ENCODE measurements at places on chromosomes 11 and 22.

GRCh38 chr11:47539681-47540039 lies 13.3 kb downstream of the CELF1 start:
- DNase-seq = no peak

DNA sequence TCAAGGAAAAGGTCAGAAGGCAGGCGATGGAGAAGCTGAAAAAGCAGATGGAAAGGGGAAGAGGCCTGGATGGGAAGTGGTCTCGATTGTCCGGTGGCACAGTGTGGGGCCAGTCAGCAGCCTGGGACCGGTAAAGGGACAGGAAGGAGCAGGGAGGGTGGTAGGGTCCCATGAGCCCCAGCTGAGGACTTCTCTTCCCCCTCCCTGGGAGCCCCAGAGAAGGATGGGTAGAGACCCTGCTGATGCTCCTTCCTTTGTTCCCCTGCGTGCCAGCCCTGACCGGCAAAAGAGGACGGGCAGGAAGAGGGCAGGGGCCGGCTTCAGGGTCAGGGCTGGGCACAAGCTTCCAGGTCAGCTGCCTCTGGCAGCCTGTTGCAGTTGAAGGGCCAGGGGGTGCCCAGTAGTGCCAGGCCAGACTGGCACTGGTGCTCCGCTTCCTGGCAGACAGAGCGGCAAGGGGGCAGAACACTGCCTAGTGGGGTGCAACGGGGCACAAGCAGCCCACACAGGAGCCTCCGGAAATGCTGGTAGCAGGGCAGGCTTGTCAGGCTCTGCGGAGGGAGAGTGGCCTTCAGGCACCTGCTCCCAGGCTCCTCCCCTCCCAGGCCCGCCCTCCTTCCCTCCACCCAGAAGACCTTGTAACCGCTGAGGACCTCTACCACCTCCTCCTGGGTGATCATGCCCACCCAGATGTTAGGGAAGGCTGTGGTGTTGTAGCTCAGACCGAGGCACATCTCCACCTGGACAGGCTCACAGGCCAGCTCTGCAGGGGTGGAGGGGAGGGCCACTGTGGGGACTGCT lies 739 bp upstream of the C1QTNF5 start:
- no peak for DNase-seq

DNA sequence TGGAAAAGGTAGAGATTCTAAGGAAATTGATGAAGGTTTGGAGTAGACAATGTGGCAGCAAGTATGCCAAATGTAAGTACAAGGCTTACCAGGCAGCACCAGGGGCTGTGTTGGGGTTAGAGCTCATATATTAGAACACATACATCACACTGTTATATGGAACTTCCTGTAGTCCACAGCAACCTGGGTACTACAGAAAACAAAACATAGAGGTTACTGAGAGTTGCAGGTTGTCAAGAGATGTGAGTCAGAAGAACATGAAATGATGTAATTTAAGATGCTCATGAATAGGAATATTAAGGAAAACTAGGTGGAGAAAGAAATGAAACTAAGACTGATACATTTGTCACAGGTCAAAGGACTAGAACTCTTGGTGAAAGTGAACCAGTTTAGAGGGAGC lies 22.0 kb downstream of the FAT3 start:
- no peak for DNase-seq

- DNase-seq = no peak
Measured at GRCh38 chr22:45478108-45478771, 24.4 kb upstream of the FBLN1 start.

- DNase-seq = no peak
Measured at GRCh38 chr11:8566613-8567210, 27.3 kb downstream of the STK33 start.

- DNase-seq = no peak
Measured at GRCh38 chr11:12599408-12600143, 74.6 kb upstream of the TEAD1 start.

- no peak for DNase-seq
Measured at GRCh38 chr11:122197066-122197987, 81.3 kb upstream of the BLID start.

- no peak for DNase-seq
Measured at GRCh38 chr11:4006946-4007680, 87.5 kb upstream of the RRM1 start.

DNA sequence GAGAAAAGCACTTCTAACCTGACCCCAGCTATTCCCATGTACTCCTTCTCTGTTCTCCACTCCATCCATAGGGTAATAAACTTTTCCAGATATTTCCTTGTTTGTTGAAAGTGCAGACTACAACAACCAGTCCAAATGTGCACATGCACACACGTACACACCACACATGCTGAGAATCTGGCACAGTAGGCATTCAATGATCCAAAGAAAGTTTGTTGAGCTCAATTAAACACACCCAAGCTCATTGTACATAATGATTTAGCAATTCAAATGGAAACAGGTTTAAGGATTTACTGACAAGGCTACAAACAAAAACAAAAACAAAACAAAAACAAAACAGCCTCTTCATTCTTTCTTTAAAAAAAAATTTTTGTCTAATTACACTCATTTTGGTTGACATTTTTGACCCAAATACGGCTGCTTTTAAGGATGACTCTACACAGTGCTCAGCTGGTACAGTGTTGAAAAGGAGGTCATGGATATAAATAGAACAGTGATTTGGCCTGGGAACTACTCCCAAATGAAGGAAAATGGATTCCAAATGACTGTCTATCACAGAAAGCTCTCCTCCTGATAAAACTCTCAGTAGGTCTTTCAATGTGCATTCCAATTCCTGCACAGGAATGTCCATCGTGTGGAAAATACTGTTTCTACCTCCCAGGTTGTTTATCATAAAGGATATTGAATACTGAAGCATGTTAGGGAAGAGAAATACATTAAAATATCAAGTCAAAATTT lies 232.2 kb downstream of the GUCY1A2 start:
- no peak for DNase-seq

DNA sequence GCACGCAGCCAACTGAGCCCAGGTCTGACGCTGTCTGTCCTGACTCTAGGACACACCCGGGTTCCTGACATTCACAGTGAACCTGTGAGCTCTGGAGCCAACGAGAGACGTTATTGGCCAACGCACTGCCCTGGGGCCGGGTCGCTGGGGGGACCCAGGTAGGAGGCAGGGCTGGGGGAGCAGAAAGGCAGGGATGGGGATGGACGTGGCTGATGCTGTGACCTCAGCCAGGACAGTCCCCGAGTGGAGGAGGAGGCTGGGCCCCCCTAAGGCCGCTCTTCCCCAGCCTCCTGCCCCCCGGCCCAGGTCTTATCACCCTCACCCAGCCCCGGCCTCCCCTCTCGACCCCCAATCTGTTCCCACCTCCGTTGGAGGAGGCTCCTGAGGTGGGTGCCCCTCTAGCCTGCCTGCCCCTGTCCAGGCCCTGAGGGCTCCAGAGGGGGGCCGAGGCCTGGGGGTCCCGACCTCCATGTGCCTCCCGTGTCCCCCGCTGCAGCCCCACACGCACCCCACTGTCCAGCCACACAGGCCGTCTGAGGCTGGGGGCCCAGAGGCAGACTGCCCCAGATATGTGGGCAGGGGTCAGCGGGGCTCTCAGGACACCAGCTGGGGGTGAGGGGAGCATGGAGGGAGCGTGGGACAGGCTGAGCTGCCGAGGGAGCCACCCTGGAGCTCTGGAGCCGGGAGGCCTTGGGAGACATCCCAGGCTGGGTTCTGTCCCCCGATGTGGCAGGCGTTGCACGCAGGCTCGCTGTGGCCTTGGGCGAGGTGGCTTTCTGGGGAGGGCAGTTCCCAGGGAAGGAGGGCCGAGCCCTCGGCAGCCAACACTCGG lies 29.2 kb upstream of the MUC5AC start:
- no peak for DNase-seq

- DNase-seq = no peak
Measured at GRCh38 chr11:111846063-111846462, 25.3 kb downstream of the ALG9 start.

GRCh38 chr11:70066628-70067027 lies 11.5 kb upstream of the ANO1 start:
- DNase-seq = no peak

GRCh38 chr11:128501632-128502549 lies 85.5 kb downstream of the ETS1 start:
- DNase-seq = no peak

- DNase-seq = no peak
Measured at GRCh38 chr11:19790831-19791552, 78.4 kb downstream of the NAV2 start.

GRCh38 chr11:93392867-93393266 lies 62.3 kb downstream of the DEUP1 start:
- no peak for DNase-seq

GRCh38 chr11:3745161-3745560 lies 52.2 kb downstream of the NUP98 start:
- no peak for DNase-seq

GRCh38 chr22:36955691-36956090 lies 42.3 kb downstream of the CSF2RB start:
- no peak for DNase-seq

DNA sequence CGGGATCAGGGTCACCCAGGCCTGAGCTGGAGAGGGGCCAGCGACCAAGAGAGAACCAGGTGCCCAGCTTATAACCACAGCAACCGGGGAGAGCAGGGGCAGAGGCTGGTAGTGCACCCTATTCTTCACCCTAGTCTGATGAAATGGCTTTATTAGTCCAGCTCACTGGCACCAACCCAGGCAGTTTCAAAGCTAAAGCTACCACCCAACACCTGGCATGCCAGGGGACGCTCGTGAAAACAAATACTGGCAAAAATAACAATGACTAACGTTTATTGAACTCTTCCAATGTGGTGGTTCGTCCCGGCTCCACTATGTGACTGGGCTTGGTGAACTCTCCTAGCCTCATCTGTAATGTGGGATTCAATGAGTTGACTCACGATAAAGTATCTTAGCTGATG lies 30.6 kb downstream of the SCGB1A1 start:
- DNase-seq = no peak

DNA sequence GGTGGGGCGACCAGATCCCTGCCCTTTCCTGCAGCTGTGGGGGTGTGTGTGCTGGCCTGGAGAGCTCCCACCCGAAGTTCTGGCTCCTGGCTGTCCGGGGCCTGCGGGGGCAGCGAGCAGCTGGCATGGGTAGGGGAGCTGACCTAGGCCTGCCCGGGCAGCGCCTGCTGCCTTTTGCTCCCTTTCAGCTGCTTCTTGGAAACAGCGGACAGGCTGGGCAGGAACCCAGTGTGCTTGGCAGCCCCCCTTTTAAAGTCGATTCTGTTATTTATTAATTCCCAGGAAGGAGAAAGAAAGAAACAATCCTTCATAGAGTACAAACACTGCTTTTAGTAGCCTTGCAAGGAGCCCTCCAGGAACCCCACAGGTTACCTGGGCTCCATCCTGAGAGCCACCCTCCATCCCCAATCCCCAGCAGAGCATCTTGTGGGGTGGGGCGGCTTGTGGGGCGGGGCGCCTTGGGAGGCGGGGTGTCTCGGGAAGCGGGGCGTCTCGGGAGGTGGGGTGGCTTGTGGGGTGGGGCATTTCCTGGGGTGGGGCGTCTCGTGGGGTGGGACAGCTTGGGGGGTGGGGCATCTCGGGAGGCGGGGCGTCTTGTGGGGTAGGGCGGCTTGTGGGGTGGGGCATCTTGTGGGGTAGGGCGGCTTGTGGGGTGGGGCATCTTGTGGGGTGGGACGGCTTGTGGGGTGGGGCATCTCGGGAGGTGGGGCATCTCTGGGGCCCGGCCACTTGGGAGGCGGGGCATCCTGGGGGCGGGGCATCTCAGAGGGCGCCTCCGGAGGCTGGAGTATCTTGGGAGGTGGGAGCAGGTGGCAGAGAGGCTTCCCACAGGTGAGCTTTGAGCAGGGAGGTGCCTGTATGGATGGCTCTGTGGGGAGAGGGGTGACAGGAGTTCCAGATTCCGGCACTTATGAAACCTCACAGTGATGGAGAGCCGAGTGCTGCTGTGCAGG lies 7.0 kb downstream of the CD81 start:
- no peak for DNase-seq

DNA sequence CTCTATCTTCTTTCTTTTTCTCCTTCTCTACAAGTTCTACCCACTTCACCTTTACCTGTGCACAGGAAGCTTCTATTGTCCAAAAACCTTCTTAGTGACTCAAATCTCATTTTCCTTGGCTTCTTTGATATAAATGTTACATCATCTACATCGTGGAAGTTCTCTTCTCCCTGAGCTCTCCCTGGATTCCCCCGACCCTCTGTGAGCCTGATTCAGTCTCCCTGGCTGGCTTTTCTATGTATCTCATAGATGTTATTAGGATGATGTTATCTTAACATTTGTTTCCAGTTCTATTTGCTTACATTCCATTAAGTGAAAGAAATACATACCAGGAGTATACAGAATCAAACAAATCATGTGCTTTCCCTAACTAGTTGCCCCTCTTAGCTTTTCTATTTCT lies 235.8 kb upstream of the PITPNB start:
- DNase-seq = no peak

DNA sequence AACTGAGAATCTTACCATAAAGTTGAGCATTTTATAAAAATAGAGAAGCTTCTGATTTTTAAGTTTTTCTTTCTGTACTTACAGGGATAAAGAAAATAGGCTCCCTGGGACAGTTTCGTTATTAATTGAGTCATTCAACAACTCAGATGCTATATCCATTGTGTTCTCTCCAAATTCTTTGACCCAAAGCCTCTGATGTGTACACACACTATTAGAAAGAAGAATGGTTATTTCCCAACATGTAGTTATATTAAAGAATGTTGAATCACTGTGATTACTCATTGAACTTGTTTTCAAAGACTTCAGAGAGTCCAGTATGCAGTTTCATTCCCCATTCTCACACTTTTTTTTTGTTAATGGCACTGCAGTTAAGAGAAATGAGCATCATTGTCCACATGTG lies 734.3 kb upstream of the ARHGAP42 start:
- DNase-seq = no peak

DNA sequence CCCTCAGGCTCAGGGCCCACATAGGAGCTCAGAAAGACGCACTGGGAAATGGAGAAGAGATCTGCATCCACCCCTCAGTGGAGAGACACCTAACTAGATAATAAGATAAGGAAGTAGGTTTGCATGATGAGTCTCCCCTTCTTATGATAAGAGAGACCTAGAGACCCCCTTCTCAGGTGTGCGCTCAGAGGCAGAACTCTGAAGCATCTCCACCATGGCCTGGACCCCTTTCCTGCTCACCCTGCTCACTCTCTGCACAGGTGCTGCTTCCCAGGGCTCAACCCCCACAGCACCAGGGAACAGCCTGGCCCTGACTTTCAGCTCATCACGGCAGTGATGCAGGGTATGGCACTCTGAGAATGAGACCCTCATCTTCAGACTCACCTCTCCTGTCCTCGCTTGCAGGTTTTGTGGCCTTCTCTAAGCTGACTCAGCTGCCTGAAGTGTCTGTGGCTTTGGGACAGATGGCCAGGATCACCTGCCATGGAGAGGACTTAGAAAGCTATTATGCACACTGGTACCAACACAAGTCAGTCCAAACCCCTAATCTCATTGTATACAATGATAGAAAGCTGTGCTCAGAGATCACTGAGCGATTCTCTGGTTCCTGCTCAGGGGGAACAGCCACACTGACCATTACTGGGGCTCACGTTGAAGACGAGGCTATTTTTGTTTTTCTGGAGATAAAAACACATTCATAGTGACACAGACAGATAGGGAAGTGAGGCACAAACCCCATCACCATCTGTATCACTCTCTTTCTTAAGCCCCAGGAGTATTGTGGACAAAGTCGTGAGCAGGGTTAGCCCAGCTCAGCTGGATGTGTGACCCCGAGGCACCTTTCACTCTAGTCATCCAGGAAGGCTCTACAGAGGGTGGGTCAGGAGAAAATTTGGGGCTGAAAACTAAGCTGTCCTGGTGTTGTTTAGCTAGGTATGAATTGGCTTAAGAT lies 29.7 kb upstream of the IGLL5 start:
- no peak for DNase-seq

Measured in stimulated activated CD8-positive, alpha-beta memory T cell treated with anti-CD3 and anti-CD28 coated beads, Interleukin-4, amount 100 ng/mL, for 1 hour (primary cell).